ENCODE measurements at places on chromosomes 16 and 17.

DNA sequence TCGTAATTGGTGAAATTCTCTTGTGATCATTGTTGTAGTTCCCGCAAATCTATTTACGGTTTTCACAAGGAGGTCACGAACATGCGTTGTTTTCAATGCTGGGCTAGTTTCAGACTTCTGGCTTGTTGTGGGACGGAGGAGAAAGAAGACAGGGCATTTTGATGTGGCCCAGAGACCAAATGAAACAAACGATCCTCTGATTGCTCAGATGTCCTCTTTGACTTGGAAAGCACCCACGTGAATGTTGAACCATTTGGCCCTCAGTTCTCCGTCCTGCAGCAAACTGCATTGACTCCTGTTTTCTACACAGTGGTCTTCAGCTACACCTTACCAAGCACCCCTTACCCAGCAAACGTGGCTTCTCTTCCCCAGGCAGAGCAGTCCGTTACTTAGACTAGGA lies 391.0 kb downstream of the WWOX start:
- no peaks in the 10 kb centered on the region for H3K27me3 ChIP-seq
- DNase-seq, result no peak
- H3K27ac ChIP-seq, result no peak overlapping the region
- no peaks in the 10 kb centered on the region for H3K4me1 ChIP-seq
- H3K4me3 ChIP-seq, result no peak overlapping the region

DNA sequence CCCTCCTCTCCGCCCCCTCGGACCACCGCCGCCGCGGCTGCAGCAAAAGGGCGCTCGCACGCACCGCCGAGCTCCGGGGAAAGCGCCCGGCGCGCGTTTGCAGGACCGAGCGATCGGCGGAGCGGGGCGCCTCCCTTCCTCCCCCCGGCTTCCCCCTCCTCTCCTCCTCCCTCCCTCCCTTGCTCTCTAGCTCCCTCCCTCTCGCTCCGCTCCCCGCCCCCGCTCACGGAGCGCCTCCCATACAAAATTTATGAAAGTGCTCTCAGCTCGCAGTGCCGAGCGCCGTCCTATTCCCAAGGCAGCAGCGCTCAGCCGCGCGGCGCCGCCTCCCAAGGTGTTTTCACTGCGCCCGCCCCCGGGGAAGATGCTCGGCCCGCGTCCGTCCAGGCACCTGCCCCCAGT lies at the start of gene RTN4RL1:
Gene RTN4RL1 (minus strand): TSS at position 115 of the 402 bp plus-strand sequence. CDS start 469 bp downstream, outside the sequence.
- no peak for DNase-seq
- peak within 1 kb of the TSS; percentile 2 for H3K27ac ChIP-seq
- H3K4me1 ChIP-seq, result peaks cover 43% of the 10 kb centered on the region
- peak within 1 kb of the TSS; percentile 82 for H3K4me3 ChIP-seq
- peaks cover 50% of the 10 kb centered on the region for H3K27me3 ChIP-seq

GRCh38 chr16:46743232-46743719 lies 4.9 kb downstream of the MYLK3 start:
- no peaks in the 10 kb centered on the region for H3K36me3 ChIP-seq
- no peaks in the 10 kb centered on the region for H3K27me3 ChIP-seq
- peak overlapping the region; percentile 77 for H3K4me3 ChIP-seq
- peak overlapping the region; percentile 94 for H3K27ac ChIP-seq
- peak; percentile 20 for DNase-seq
- H3K4me1 ChIP-seq, result peaks cover 18% of the 10 kb centered on the region

DNA sequence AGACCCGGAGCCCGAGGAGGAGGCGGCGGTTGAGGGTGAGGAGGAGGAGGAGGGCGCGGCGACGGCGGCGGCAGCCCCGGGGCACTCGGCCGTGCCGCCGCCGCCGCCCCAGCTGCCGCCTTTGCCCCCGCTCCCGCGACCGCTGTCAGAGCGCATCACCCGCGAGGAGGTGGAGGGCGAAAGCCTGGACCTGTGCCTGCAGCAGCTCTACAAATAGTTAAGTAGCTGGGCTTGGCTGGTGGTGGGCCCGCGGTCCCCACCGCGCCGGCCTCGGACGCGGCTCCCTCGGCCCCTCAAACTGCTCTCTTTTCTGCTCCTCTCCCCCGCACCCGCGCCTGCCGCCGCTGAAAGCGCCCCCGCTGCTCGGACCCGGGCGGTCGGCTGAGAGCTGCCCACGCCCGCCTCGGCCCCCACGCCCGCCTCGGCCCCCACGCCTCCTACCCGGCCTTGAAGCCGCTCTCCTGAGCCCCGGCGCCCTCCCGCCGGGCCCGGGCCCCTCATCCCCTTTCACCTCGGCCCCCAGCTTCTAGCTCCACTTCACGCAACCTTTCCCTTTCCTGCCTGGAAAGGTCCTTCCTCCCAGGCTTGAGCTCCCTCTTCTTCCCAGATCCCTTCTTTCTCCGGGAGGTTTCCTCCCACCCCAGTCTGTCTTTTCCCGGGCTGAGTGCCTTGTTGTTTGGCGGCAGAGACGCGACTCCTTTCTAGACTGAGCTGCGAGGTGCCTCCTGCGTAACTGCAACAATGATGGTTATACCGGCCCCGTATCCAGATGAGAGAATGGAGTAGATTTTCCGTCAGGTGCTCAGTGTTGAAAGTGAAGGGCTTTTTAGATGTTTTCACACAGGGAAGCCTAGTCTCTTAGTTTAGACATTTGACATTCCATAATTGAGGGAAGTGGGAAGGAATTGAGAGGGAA lies 850 bp downstream of the PPM1E start:
- peak overlapping the region; percentile 90 for H3K4me3 ChIP-seq
- peaks cover 5% of the 10 kb centered on the region for H3K36me3 ChIP-seq
- no peak for DNase-seq
- peaks cover 17% of the 10 kb centered on the region for H3K4me1 ChIP-seq

DNA sequence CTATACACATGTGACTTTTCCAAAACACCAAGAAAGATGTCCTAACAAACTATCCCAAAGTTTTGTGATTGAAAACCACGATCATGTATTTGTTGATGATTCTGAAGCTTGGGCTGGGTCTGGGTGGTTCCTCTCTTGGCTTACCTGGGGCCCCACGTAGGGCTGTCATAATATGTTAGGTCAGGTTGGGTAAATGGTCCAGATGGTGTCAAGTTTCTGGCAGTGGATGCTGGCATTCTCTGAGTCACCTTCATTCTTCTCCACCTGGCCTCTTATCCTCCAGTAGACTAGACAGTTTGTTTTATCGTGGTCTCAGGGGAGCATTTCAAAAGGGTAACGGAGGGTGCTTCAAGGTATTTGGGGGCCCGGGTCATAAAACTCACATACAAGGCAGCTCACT lies 39.4 kb downstream of the SYCE1L start:
- peaks cover 7% of the 10 kb centered on the region for H3K4me1 ChIP-seq
- H3K27ac ChIP-seq, result no peak overlapping the region
- no peaks in the 10 kb centered on the region for H3K36me3 ChIP-seq
- no peak for DNase-seq

GRCh38 chr16:23974223-23974622 lies 138.4 kb downstream of the PRKCB start:
- no peaks in the 10 kb centered on the region for H3K27me3 ChIP-seq
- no peak overlapping the region for H3K4me3 ChIP-seq

- H3K4me1 ChIP-seq, result peaks cover 61% of the 10 kb centered on the region
- H3K27me3 ChIP-seq, result no peaks in the 10 kb centered on the region
- peaks cover 22% of the 10 kb centered on the region for H3K36me3 ChIP-seq
These were observed 637 bp downstream of the PLCG2 start for GRCh38 chr16:81779536-81780320.

- H3K4me3 ChIP-seq, result no peak overlapping the region
- DNase-seq, result no peak
- peaks cover 34% of the 10 kb centered on the region for H3K27me3 ChIP-seq
- H3K27ac ChIP-seq, result no peak overlapping the region
- H3K4me1 ChIP-seq, result no peaks in the 10 kb centered on the region
These were observed 18.2 kb upstream of the MEIOB start for GRCh38 chr16:1890024-1890707.

GRCh38 chr17:29560316-29560715 lies 6.5 kb downstream of the ABHD15 start:
- H3K36me3 ChIP-seq, result peaks cover 19% of the 10 kb centered on the region
- DNase-seq, result no peak
- peak overlapping the region; percentile 7 for H3K4me3 ChIP-seq
- peaks cover 51% of the 10 kb centered on the region for H3K4me1 ChIP-seq
- H3K27ac ChIP-seq, result peak overlapping the region; percentile 74

DNA sequence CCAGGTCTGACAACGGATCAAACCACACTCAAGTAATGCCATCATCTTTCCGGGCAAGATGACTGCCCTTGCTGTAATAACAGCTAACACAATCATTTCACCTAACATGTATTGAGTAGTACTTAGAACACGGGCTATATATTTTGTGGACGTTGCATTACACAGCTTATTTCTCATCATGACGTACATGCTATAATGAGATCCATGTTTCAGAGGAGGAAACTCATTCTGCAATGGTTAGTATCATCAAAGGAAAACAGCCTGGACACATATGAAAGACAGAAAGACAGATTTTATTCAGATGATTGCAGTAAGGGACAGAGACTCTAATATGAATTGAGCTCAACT lies 446.7 kb downstream of the HS3ST3B1 start:
- H3K27ac ChIP-seq, result no peak overlapping the region
- peaks cover 16% of the 10 kb centered on the region for H3K27me3 ChIP-seq
- no peak for DNase-seq
- no peaks in the 10 kb centered on the region for H3K36me3 ChIP-seq

DNA sequence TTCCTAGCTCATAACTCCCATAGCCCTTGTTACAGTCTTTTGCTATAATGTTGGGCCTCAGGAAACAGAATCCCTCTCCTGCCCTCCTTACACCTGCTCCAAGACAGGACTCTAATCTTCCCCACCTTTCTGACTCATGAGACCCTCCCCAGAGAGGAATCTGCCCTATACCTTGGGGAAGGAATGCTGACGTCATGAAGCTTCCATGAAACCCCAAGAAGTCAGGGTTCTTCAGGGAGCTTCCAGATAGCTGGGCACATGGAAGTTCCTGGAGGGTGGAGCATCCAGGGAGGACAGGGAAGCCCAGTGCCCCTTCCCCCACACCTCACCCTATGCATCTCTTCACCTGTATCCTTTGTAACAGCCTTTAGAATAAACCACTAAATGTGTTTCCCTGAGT lies 285.7 kb downstream of the SOX9 start:
- DNase-seq, result no peak
- peaks cover 7% of the 10 kb centered on the region for H3K4me1 ChIP-seq
- H3K4me3 ChIP-seq, result no peak overlapping the region
- peak overlapping the region; percentile 42 for H3K27ac ChIP-seq

DNA sequence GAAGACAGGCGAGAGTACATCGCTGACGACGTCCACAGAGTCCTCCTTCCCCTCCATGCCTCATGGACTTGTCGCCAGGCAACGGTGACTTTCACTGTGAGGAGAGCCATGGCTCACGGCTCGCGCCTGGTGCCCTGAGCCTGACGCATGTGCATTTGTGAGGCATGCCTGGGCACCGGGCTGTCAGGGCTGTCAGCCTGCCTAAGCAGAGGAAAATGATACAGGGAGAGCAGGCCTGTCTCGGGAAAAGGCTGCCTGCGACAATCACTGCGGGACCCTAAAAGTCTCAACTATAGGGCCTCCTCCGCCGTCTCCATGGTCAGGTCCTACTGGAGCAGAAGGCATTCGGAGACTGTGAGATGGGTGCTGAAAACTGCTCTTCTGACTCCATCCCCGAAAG lies 135.5 kb upstream of the WSB1 start:
- no peaks in the 10 kb centered on the region for H3K27me3 ChIP-seq
- no peaks in the 10 kb centered on the region for H3K4me1 ChIP-seq
- DNase-seq, result no peak

GRCh38 chr16:30777591-30778297 lies 9.3 kb downstream of the ZNF629 start:
- no peak for DNase-seq
- H3K36me3 ChIP-seq, result peaks cover 39% of the 10 kb centered on the region
- H3K4me3 ChIP-seq, result peak overlapping the region; percentile 88

- no peak overlapping the region for H3K4me3 ChIP-seq
- H3K4me1 ChIP-seq, result no peaks in the 10 kb centered on the region
- H3K27ac ChIP-seq, result no peak overlapping the region
- no peaks in the 10 kb centered on the region for H3K27me3 ChIP-seq
- no peak for DNase-seq
These were observed 101.0 kb upstream of the CNTNAP4 start for GRCh38 chr16:76176153-76176552.

DNA sequence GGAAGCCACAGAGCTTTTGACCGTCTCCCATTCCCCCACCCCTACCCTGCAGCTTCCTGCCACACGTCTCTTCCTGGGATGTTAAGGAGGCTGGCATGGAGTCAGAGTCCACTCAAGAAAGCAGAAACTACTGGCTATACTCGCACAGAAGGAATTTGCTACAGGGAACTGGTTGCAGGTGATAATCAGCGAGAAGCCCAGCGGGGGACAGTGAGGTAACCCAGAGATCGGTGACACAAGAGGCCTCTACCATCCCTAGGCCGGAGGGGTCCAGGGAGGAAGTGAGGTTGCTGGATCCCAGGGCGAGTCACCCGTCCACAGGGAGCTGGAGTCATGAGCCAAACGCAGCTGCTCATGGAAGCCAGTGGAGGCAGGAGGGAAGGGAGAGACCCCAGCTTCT lies 93.7 kb downstream of the SDK2 start:
- H3K27me3 ChIP-seq, result no peaks in the 10 kb centered on the region
- H3K36me3 ChIP-seq, result no peaks in the 10 kb centered on the region
- no peak overlapping the region for H3K27ac ChIP-seq
- no peak for DNase-seq
- H3K4me3 ChIP-seq, result no peak overlapping the region

DNA sequence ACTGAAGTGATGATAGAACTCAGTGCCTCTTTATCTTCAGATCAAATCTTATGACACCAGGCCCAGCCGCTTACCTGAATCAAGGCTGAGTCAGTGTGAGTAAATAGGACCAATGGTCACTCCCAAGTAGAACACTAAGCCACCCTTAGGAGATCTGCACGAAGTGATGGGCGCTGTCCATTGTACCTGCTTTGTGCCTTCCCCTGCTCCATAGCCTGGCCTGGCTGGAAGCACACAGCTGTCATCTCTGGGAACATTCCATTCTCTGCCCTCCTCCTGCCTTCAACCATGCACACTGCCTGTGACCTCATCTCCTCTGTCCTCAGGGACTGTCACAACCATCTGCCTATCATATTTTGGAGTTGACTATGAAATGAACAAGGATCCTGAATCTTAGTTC lies 279.5 kb upstream of the ASIC2 start:
- DNase-seq, result no peak
- peaks cover 12% of the 10 kb centered on the region for H3K27me3 ChIP-seq
- no peaks in the 10 kb centered on the region for H3K4me1 ChIP-seq
- H3K27ac ChIP-seq, result no peak overlapping the region
- H3K4me3 ChIP-seq, result no peak overlapping the region

Measured in stimulated activated naive B cell treated with anti-CD40 and anti-IgM and Interleukin-4, amounts not matched to agents 10 μg/mL and 1 μg/mL and 100 μg/mL, for 72 hours (primary cell).